ENCODE measurements at places on chromosomes 5 and 9.

DNA sequence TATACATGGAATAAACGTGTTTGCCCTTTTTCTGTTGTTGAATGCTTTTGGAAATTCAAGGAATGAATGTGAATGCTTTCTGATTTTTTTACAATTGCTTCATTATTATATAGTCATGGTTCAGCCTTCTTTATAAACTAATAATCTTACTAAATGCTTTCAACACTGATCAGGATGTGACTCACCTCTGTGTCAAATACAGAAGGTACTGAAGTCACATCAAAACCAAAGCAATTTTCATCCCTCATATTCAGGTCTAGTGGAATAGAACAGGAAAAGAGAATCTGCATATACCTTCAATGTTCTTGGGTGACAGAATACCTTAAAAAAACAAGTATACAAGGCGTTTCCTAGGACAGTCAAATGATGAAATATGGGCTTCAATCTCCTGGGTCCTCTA, 170.7 kb downstream of the PDE4D start:
- no peak for DNase-seq

- DNase-seq = peak; percentile 25
These were observed 354 bp downstream of the NCBP1 start for GRCh38 chr9:97633859-97634490.

DNA sequence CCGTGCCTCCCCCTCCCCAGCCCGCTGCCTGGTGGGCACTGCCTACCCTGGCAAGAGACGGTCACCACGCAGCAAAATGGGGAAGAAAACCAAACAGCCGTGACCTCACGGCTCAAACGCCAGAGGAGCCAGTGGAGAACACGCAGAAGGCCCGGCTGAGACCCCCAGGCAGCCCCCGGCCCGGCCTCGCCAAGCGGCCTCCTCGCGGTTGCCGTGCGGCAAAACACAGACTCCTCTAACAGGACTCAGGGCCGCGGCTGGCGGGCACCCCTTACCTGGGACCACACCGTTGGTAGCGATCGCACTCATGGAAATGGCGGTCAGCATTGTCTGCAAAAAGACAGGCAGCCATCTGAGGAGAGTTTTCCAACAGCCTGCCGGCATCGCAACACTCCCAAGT, 23.8 kb downstream of the SLC12A7 start:
- DNase-seq = no peak

DNA sequence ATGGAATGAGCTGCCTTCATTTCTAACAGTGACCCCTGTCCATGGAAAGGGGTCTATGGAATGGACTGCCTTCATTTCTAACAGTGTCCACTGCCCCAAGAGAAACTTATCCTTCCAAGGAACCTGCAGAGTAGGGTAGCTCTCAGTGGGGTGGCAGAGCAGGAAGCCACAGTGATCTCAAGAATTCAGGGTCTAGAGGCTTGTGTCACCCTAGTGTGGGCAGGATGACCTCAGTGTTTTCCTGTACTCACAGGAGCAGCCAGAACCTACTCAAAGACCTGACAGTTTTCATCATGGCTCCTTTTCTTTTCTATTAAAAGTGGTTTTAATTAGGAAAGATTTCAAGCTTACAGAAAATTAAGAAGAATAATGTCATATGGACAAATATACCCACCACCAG, 27.5 kb downstream of the SEC61B start:
- DNase-seq = peak; percentile 65

DNA sequence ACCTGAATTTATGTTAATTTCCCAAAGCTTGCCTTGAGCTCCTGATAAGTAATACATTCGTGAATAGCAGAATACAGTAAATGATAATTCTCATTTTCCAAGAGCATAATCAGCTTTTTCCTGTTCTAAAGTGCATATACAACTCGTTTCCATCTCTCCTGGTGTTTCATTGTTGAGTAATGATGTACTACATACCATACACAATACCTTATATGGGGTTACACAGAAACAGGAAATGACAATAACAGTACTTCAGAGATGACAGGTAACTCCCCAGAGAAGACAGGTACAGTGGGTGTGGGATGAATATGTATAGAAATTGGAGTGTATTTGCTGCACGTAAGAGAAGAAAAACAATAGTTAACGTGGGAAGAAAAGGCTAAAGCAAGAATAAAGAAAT, 287.1 kb downstream of the TENT4A start:
- no peak for DNase-seq

- peak; percentile 28 for DNase-seq
These were observed 63.9 kb downstream of the MAT2B start for GRCh38 chr5:163569284-163569683.

DNA sequence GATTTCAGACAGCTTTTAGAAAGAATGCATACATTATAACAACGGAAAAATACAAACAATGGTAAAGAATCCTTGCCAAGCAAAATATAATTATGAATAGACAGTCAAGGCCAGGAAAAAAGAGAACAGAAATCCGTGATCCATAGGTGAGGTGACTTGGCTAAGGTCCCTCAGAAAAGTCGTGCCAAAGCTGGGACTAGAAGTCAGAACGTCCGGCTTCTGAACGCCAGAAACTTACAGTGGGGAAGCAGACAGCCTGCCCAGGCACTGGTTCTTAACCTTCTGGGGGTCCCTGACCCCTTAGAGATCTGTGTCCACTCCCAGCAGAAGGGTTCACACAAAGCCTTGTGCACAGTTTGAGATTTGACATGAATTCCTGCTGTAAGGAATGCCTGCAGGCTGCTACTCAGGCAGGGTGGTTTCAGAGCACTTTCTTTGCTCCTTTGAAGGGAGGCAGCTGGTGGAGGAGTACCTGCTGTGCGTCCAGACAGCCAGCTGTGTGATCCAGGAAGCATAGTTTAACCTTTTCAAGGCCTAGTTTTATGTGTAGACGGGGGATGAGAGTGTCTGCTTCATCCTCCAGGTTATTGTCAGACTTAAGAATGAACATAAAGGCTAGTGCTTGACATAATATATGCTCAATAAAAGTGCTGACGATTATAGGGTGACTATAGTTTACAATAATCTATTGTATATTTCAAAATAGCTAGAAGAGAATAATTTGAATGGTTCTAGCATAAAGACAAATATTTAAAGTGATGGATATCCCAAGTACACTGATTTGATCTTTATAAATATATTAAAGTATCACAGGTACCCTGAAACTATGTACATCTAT, 852 bp downstream of the ARHGEF37 start:
- DNase-seq = peak; percentile 46

GRCh38 chr5:72988769-72989168, 32.9 kb downstream of the FCHO2 start:
- no peak for DNase-seq

- no peak for DNase-seq
These were observed 18.3 kb upstream of the OBP2B start for GRCh38 chr9:133227242-133227860.

- no peak for DNase-seq
These were observed 77.3 kb upstream of the ATP10B start for GRCh38 chr5:160929360-160929759.

GRCh38 chr9:98191671-98192502, 550 bp downstream of the CORO2A start:
- peak; percentile 32 for DNase-seq

DNA sequence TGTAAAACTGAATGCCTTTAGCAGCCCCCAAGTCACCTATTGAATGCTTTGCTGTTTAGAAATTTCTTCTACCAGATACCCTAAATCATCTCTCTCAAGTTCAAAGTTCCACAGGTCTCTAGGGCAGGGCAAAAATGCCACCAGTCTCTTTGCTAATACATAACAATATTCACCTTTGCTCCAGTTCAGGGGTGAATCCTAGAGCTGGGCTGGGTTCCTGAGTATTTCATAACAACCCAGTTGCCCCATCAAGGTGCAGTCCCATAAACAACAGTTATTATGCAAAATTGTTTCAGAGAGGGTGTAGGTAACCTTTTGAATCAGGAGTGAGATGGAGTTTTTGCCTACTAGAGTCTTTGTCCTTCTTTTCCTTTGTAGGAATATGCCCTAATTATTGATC, 19.0 kb upstream of the C1QTNF3 start:
- DNase-seq = no peak

DNA sequence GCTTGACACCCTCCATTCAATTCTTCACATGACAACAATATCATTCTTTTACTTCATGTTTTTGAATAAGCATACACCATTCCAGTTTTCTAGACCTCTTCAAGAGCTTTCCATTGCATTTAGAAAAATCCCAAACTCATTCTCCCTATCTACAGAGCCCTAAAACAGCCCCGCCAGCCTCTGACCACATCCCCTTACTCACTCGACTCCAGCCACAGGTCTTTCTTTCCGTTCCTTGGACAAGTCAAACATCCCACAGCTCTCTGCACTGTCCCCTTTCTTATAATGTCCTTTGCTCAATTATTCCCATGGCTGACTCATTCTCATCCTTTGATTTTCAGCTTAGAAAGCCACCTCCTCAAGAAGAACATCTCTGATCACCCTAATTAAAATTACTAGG, 38.2 kb downstream of the TTC39B start:
- peak; percentile 29 for DNase-seq

DNA sequence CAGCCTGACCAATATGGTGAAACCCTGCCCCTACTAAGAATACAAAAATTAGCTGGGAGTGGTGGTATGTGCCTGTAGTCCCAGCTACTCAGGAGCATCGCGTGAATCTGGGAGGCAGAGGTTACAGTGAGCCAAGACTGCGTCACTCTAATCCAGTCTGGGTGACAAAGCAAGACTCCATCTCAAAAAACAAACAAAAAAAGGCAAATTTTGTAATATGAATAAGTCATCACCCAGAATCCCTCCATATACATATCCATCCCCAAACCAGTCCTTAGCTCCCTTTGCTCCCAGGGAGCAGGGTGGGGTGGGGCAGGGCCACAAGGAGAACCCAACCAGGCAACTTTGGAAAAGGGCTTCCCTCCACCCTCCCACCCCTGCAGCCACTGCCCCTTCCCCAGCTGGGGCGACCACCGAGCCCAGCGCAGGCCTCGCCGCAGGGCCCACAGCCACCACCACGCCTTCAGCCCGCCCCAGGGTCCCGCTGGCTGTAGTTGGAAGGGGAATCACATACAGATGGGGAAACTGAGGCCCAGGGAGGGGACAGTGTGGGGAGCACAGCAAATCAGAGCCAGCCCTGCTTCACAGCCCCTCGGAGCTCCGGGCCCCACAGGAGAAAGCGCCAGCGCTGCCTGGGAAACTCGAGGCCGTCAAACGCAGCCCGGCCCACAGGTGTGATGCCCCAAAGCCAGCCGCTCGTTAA, 7.8 kb downstream of the NOTCH1 start:
- no peak for DNase-seq

DNA sequence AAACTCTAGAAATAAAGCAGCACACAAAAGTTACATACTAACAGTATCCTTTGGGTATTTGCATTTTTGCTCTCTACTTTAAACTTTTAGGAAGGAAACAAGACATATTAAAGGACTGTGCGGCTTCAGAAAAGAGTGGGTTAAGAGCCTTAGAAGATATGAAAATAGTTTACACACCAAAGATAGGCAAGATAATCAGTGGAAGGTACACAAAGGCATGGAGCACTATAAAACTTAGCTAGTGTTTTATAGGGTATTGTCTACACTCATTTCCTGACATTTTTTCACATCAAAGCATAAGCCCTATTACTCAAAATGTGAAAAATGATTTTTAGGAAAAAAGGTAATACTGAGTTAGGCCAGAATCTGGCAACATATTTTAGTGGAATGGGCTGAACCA, 43.7 kb upstream of the APBA1 start:
- no peak for DNase-seq

DNA sequence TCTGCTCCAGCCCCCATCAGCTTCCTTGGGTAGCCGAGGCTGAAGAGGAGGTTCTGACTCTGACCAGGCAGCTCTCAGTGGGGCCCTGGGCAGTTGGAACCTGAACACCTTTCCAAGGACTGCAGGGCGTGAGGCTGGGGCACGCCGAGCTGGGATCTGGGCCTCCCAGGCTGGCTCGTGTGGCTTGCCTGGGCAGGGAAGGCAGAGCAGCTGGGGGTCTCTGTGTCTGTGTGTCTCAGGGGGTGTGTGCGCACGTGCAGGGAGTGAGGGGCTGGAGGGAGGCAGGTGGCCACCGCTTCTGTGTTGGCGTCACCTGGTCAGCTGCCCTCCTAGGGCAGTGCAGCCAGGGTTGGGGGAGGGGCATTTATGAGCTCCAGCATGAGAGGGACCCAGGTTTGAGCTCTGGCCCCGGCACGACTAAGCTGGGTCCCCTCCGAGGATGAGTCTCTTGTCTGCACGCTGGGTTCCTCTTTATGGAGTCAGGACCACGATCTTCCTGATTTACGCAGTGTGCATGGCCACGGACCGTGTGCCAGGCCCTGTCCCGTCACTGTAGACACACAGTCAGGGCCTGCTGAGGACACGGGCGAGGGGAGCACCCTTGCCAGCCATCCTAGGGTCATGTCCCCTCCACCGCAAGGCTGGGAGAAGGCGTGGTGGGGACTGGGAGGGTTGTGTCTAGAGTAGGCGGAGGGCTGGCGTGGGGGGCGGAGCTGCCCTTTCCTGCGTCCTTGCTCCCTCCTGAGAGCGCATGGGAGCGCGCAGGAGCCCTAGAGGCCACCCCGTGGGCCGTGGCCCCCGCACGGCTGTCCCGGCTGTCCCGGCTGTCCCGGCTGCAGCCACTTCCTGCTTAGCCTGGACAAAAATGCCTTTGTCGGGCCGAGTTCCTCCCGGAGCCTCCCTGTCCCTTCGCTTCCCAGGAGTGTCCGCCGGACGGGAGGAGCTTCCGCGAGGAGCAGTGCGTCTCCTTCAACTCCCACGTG, 4.6 kb downstream of the ADAMTSL2 start:
- DNase-seq = no peak

GRCh38 chr5:173069671-173070070, 13.5 kb downstream of the CREBRF start:
- no peak for DNase-seq

DNA sequence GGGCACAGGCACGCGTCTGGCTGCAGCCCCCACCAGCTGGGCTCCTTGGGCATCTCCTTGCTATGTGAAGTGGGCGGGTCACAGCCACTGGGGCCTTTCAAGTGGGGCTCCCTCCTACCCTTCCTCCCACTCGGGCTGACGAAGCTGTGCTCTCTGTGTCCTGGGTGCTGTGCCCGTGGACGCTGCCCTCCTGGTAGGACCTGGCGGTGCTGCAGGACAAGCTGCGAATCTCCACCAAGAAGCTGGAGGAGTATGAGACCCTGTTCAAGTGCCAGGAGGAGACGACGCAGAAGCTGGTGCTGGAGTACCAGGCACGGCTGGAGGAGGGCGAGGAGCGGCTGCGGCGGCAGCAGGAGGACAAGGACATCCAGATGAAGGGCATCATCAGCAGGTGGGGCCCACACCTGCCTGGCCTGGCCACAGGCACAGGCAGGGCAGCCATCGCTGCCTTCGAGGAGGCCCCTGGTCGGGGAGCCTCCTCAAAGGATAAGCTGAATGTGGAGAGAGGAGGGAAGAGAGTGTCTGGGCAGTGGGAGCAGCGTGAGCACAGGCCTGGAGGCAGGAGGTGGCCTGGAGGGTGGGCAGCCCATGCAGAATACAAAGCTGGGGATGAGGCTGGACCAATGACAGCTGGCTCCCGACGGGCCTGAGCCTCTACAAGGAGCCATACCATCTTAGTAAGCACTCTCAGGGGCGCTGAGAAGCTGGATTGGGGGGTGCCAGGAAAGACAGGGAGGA, 124.7 kb downstream of the DAB2IP start:
- DNase-seq = no peak

Measured in astrocyte of the hippocampus (primary cell).